ENCODE measurements at places on chromosomes 4 and X.

GRCh38 chr4:75671802-75672421, 1.3 kb downstream of the G3BP2 start:
- no peak for DNase-seq

DNA sequence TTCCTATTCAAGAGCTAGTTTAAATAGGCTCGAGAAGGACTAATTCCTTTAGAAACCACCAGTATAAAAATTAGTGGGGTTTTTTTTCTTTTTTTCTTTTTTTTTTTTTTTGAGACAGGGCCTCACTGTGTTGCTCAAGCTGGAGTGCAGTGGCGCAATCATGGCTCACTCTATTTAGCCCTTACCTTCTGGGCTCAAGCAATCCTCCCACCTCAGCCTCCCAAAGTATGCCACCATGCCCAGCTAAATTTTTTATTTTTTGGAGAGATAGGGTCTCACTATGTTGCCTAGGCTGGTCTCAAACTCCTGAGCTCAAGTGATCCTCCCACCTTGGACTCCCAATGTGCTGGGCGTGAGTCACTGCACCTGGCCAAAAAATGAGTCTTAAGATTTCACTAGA, 52.8 kb downstream of the APOO start:
- DNase-seq: no peak

DNA sequence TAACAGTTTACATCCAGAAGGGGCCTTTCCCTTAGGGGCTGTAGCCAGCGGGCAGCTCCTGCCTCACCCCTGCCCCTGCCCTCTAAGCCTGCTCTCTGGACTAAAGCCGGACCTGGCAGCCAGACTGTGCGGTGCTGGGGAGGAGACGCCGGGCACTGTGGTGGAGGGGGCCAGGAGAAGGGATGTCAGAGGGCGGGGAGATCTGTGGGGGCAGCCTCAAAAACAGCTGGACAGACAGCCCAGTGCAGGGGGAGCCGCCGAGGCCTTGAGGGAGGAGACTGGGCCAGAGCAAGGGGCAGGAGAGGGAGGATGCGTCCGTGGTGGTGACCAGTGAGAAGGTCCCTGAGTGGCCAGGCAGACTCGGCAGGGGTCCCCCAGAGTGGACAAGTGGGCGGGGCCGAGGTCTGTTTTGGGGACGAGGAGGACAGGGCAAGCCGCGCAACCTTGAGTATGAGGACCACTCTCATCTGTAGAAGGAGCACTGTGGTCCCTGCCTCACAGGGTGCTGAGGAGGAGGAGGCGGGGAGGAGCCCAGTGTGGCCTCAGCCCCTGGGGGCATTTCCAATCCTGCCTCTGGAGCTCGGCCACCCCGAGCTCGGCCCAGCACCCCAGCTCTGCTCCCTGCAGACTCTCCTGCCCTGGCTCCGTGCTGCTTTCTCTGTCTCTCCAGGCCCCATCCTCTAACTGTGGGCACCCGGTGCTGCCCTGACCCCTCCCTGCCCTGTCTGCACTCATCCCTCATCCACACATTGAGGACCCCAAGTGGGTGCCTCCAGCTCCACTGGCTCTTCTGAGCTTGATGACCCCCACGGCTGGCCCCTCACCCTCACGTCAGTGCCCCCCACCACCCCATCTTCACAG, 59.2 kb upstream of the NKX1-1 start:
- no peak for DNase-seq

- no peak for DNase-seq
Measured at GRCh38 chr4:25839687-25840086, 23.1 kb downstream of the SEL1L3 start.

GRCh38 chr4:110636680-110637407, 14.0 kb upstream of the PITX2 start:
- DNase-seq: no peak

GRCh38 chrX:70444946-70445656, 466 bp downstream of the DLG3 start:
- no peak for DNase-seq

DNA sequence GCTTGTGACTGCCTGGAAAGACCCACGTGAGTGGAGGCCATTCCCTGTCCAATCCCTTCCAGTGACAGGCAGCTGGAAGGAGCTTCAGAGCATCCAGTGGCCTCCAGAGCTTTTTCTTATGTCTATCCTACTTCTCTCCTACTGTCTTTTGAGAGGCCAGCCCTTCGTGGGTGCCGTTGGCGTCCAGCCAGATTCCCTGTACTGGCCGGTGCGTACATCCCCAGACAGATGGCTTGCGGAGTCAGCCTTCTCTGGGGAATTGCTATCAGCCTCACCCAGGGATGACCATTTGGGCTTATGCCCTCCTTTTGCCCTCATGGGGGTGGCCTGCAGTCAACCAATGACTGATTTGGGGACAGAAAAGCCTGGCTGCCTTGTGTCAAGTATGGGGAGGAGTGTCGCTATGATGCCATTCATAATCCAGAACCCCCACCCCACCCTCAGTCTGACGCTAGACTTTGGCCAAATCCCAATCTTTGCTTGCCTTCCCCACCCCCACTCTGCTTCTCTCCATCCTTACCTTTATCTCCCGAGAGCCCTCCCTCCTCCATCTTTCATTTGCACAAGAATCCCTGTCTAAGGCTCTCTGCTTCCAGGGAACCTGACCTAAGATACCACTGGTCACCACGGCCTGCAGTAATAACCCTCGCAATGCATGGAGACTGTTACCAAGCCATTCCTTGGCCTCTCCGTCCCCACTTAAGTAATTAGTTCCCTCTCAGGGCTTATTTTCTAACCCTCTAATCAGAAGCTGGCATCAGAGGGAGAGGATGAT, 150.3 kb upstream of the BCOR start:
- DNase-seq: no peak

- no peak for DNase-seq
Measured at GRCh38 chrX:43964936-43965335, 8.3 kb downstream of the NDP start.

DNA sequence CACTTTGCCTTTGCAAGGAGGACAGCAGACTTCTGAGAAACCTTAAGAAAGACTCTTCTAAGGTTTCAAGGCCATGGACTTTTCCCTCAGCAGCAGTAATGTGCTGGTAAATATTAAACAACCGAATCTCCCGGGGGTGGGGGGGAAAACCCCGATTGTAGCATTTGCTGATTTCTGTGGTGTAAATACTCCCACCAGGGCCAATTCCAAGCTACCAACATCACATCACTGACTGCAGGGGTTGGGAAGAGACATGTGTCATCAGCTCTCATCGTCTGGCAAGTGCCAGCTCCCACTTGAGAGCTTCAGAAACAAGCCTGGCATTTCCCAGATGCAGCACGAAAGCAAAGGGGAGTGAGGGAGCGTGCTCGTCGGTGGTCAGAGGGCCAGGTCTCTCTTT, 101.2 kb downstream of the BCOR start:
- DNase-seq: no peak

DNA sequence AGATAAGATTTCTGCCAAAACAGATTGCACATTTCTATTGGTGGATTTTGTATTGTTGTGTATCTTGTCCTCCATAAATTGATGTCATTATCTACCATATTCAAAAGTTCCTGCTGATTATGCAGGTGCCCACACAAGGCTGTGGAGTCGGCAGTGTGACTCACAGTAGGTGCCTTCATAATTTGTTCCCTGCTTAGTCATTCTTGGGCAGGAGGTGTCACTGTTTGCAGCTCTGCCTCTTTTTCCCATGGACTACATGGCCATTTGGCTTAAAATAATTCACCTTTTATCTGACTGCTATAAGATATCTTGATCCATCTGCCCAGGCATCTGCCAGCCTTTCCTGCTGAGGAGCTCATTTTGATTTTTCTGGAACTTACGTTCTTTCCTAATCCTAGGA, 33.6 kb upstream of the ENPEP start:
- DNase-seq: no peak

DNA sequence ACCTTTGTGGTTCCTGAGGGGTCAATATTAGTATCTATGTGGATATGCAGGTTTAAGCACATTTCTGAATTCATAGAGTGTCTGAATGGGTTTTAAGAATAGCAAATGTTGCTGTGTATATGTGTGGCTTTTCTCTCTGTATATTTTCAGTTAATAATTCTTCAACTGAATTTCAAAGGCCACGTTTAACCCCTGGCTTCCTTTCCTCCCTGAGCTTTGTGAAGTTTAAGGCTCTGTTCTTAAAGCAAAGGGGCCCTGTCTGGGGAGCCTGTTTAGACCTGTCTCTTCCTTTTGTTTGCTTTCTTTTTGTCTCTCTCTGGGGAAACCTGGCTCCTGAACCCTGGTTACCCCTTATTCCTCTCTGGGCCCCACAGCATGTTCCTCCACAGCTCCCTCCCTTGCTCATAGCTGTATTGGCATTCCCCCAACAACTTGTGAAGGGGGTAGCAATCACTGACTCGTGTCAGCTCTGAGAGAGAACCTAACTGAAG, 139.1 kb downstream of the COL4A6 start:
- no peak for DNase-seq

DNA sequence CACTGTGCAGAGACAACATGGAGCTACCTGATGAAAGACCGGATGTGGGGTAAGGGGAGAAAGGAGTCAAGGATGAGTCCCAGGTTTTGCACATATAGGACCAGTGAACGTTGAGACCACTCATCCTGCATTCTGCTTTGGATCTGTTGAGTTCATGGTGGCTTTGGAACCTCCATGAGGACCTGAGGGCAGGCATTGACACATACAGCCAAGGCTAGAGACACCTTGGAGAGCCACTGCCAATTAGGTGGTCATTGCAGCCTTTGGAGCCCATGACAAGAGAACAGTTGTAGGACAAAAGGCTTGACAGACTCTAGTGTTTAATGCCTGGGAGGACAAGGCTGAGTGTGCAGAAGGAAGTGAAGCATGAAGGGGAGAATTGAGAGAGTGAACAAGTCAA, 87.9 kb downstream of the STK32B start:
- DNase-seq: no peak

DNA sequence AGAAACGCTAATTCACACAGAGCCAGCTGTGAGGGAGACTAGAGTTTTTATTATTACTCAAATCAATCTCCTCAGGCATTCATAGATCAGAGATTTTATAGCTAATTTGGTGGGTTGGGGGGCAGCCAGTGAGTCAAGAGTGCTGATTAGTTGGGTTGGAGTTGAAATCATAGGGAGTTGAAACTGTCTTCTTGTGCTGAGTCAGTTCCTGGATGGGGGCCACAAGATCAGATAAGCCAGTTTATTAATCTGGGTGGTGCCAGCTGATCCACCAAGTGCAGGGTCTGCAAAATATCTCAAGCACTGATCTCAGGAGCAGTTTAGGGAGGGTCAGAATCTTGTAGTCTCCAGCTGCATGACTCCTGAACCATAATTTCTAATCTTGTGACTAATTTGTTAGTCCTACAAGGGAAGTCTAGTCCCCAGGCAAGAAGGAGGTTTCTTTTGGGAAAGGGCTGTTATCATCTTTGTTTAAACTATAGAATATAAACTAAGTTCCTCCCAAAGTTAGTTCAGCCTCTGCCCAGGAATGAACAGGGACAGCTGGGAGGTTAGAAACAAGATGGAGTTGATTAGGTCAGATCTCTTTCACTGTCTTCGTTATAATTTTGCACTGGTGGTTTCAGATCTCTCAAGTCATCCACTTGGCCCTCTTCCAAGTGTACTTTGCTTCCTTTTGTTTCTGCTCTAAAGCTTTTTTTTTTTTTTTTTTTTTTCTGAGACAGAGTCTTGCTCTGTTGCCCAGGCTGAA, 5.4 kb upstream of the NAA11 start:
- no peak for DNase-seq

GRCh38 chr4:10079912-10080588, 36.5 kb downstream of the WDR1 start:
- no peak for DNase-seq

DNA sequence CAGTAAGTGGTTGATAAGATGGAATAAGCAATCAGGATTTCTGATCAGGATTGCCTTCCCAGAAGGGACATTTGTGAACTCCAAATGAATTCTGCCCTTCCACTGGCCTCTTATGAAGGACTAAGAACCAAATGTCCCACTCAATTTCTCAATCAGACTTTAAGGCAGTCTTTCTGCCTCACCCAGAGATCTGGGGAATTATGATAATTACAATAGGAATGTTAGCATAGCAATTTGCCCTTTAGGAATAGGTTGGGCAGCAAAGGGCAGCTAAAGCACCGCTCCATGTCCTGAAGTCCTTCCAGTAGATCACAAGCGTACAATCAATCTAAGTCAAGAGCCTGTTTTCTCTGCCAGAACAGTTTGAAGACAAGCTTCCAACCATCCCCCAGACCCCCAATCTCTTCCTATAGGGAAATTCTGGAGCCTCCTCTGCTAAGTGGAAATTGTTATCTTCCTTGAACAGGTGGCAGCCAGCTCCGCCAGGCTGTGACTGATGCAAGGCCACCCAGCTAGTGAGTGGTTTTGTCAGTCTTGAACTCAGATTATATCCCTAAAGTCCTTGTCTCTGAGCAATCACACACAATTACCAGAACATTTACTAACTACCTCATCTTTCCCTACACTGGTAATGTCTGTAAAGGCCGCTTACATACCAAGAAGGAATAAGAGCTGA, 18.6 kb downstream of the NKX3-2 start:
- DNase-seq: no peak

GRCh38 chr4:40722576-40723161, 27.1 kb upstream of the NSUN7 start:
- no peak for DNase-seq

GRCh38 chr4:119521268-119521667, 107.3 kb downstream of the PDE5A start:
- DNase-seq: no peak

DNA sequence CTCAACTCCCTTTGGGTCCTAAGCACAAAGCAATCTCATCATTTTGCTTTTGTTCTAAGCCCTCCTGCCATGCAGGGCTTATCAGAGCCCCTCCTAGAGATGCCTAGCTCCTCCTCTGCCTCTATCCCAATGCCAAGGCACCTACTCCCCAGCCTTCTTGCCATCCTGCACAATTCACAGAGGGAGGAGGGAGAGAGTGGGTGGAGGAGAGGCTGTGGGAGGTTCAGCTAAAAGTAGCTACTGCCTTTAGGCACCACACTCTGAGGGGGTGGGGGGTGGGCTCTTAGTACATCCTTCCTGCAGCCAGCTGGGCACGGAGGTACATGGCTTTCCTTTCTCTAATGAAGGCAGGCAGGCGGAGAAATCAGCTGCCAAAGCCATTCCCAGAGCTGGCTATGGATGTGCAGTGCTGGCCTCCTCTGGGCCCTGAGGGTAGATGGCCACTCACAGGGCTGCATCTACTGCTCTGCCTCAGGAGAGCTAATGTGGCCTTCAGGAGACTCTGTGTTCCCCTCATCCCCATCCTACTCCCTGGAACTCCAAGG, 40.1 kb downstream of the ARHGEF9 start:
- no peak for DNase-seq

- DNase-seq: no peak
Measured at GRCh38 chrX:5774446-5774845, 454.2 kb downstream of the NLGN4X start.
